ENCODE measurements at places on chromosomes 16 and 17. TPM values are rescaled to one million over a fixed set of nuclear protein-coding genes. Genes with fewer than 3 reads are reported as not detected.

The CA5A gene
- total RNA-seq = not detected

The HOXB6 gene
- total RNA-seq = not detected

DNA sequence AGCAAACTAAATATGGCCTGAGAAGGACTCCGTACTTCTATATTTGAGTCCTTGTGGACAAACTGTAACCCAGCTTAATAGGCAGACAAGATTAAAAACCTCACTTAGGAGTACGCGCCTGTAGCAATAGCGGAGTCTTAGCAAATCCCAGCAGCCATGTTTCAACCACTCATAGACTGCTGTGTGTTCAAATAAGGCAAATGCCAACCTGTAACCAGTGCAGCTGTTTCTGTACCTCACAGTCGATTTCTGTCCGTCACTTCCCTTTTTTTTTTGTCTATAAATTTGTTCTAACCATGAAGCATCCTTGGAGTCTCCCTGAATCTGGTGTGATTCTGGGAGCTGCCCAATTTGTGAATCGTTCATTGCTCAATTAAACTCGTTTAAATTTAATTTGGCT, 30.2 kb downstream of the TANC2 start:
- H3K4me3 ChIP-seq = no peak overlapping the region
- H3K4me1 ChIP-seq = peaks cover 3% of the 10 kb centered on the region
- H3K27me3 ChIP-seq = no peaks in the 10 kb centered on the region
- DNase-seq = no peak
- no peaks in the 10 kb centered on the region for H3K36me3 ChIP-seq

DNA sequence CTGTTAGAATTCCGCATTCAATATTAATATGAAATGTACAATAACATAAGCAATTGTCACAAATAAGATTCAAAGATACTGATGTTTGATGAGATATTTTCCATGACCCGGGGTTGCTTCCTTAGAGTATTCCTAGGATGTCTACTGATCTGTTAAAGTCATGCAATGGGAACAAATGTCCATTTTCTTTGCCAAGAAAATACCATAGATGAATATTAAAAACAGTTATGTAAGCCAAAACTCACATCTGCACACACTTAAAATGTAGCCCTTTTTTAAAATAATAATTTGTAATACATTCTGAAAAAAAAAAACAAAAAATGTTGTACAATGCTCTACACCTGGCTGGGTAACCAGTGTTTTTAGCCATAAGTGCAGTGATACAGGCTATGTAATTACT, 259.4 kb upstream of the AXIN2 start:
- no peak for DNase-seq
- no peak overlapping the region for H3K27ac ChIP-seq
- H3K4me3 ChIP-seq = no peak overlapping the region
- no peaks in the 10 kb centered on the region for H3K36me3 ChIP-seq

DNA sequence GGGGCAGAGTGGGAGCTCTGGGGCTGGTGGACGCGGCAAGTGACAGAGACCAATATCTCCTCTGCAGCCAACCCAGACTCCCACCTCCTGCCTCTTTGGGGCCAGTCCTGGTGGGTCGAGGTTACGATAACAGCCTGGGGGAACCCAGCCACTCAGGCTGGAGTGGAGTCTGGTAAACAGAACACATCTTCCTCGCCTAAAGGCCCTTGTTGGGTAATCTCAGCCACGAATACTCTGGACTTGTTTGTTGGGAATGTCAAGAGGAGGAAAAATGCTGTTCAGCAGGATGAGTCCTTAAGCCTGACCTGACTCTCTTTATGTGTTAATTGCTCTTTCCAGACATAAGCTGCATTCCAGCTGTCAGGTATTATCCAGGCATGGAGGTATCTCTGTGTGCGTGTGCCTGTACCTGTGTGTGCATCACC, 8.0 kb upstream of the SPNS2 start:
- DNase-seq = no peak
- no peaks in the 10 kb centered on the region for H3K27me3 ChIP-seq
- no peaks in the 10 kb centered on the region for H3K36me3 ChIP-seq
- H3K27ac ChIP-seq = no peak overlapping the region
- no peak overlapping the region for H3K4me3 ChIP-seq

DNA sequence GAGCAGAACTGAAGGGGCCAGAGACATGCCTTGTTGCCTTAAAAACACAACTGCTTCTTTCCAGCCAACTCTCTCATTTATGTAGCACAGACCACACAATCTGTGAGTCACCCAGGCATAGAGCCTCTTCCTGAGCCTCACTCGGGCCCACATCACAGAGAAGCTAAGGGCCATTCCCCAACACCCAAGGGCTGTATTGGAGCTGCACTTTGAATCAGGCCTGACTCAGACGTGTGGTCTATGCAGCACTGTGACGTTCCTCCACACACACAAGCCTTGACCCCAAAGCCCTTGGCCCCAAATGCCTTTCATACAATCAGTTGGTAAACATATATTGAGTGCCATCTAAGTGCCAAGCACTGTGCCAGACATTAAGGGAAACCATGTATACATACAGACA, 308.9 kb upstream of the DYNLRB2 start:
- H3K4me3 ChIP-seq = no peak overlapping the region
- H3K36me3 ChIP-seq = no peaks in the 10 kb centered on the region
- DNase-seq = no peak
- H3K27ac ChIP-seq = no peak overlapping the region
- peaks cover 2% of the 10 kb centered on the region for H3K27me3 ChIP-seq

GRCh38 chr17:48515925-48516900, 14.6 kb downstream of the HOXB1 start:
- H3K27me3 ChIP-seq = no peaks in the 10 kb centered on the region
- no peaks in the 10 kb centered on the region for H3K36me3 ChIP-seq
- no peak overlapping the region for H3K27ac ChIP-seq
- H3K4me3 ChIP-seq = no peak overlapping the region

GRCh38 chr16:56164636-56165035, 26.7 kb upstream of the GNAO1 start:
- H3K27me3 ChIP-seq = peaks cover 4% of the 10 kb centered on the region
- H3K36me3 ChIP-seq = no peaks in the 10 kb centered on the region
- no peaks in the 10 kb centered on the region for H3K4me1 ChIP-seq
- DNase-seq = no peak
- no peak overlapping the region for H3K4me3 ChIP-seq
- no peak overlapping the region for H3K27ac ChIP-seq

DNA sequence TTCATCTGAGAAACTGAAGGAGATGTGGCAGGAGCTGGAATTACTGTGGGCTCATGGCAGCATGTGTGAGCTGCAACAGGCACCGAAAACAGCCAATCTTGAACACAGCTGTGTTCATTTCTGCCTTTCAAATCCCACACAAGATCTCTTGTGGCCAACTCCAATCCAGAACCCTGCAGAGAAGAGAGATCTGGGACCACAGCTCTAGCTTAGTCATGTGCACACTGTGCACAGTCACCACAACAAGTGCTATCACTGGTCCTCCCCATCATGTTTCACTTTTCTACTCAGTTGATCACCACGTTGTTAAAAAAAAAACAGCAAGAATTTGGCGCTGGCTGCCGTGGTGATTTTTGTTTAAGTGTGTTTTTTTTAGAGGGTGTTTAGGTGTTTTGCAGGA, 254.5 kb upstream of the ELAC2 start:
- no peak overlapping the region for H3K27ac ChIP-seq
- no peak for DNase-seq
- H3K36me3 ChIP-seq = no peaks in the 10 kb centered on the region
- H3K4me1 ChIP-seq = no peaks in the 10 kb centered on the region
- H3K4me3 ChIP-seq = no peak overlapping the region
- no peaks in the 10 kb centered on the region for H3K27me3 ChIP-seq

DNA sequence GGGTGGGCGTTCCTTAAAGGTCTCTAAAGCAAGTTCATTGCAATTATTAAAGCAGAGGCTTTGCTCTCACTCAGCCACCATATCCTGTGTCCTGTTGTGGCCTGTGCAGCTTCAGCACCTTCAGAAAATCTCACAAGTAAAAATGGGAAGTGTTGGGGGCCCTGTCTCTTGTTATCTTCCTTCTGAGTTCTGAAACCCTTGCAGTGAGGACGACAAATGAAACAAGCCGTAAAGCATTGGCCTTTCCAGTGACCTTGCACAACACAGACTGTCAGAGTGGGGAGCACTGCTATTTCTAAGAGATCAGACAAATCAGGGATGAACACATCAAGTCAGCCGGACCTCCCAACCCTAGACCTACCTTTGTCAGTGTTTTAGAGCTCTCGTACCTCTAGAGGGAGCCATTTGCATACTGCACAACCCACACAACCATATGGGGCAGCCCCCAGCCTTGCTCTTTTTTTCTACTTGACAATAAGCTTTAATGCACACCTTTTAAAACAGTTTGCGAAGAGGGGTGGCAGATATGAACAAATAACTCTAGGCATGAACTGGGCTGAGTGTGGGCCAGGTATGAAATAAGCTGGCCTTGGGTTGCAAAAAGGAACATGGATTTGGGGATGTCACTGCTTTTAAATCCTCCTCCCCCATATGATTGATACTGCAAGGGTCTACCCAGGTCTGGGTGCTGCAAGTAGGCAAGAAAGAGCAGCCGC, 89.8 kb downstream of the KATNIP start:
- no peak overlapping the region for H3K27ac ChIP-seq
- H3K27me3 ChIP-seq = no peaks in the 10 kb centered on the region
- H3K36me3 ChIP-seq = no peaks in the 10 kb centered on the region
- no peak for DNase-seq
- H3K4me3 ChIP-seq = no peak overlapping the region

DNA sequence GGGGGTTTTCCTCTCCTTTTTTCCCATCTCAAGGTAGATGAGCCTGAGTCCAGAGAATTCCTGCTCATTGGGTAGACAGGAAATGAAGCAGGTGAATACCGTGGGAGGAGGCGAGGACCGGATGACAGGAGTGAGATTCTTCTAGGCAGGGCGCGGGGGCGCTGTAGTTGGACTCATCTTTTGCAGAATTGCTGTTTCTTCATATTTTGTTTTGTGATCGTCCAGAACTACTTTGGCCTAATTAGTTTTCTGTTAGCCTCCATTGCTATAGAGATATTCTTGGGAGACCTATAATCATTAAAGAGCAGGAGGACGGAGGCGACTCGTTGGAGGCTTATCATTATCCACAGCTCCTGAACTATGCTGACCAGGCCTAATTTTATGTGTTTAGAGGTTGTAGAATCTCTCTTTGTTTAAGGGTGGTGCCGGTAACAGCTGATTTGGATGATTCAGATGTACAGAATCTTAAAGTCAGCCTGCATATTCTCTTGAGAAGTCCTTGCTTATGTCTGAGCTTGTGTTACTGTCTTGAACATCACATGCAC, 650 bp downstream of the ATP6V0A1 start:
- peak overlapping the region; percentile 50 for H3K4me3 ChIP-seq
- H3K27me3 ChIP-seq = peaks cover 24% of the 10 kb centered on the region
- peaks cover 41% of the 10 kb centered on the region for H3K4me1 ChIP-seq
